ENCODE measurements at places on chromosomes 7 and 10. TPM values are rescaled to one million over a fixed set of nuclear protein-coding genes. Genes with fewer than 3 reads are reported as not detected.

Gene CLDN3
- total RNA-seq = not detected

Gene SLC29A3
- total RNA-seq = 1.1 TPM

DNA sequence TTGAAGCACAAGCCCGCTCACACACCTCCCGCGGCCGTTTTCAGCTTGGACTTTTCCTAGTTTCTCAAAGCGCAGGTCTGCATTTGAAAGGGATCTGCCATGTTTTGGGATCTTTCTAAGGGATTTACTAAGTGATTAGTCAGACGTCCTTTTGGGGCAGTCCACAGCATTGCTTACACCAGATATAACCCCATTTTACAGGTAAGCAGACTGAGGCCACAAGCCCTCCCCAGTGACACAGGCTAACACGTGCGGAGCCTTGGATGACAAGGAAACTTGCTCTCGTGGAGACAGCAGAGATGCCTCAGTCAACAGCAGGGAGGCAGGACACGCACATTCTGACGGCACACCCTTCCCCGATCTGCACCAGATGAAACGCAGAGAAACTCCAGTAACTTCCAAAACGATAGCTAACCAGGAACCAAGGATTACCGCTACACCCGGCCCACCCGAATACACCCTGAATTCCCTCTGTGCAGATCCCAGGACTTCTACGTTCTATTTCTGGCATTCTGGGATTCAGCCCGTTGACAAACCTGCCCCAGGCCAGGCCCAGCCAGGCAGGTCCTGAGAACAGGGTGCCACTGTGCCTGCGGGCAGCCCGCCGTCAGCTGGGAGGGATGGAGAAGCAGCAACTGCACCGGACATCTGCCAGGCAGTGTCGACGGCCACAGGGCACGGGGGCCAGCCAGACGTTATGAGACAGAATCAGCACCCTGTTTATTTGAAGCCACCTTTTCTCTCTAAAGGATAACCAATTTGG, 27.9 kb downstream of the FOXL3 start:
- no peak for DNase-seq

DNA sequence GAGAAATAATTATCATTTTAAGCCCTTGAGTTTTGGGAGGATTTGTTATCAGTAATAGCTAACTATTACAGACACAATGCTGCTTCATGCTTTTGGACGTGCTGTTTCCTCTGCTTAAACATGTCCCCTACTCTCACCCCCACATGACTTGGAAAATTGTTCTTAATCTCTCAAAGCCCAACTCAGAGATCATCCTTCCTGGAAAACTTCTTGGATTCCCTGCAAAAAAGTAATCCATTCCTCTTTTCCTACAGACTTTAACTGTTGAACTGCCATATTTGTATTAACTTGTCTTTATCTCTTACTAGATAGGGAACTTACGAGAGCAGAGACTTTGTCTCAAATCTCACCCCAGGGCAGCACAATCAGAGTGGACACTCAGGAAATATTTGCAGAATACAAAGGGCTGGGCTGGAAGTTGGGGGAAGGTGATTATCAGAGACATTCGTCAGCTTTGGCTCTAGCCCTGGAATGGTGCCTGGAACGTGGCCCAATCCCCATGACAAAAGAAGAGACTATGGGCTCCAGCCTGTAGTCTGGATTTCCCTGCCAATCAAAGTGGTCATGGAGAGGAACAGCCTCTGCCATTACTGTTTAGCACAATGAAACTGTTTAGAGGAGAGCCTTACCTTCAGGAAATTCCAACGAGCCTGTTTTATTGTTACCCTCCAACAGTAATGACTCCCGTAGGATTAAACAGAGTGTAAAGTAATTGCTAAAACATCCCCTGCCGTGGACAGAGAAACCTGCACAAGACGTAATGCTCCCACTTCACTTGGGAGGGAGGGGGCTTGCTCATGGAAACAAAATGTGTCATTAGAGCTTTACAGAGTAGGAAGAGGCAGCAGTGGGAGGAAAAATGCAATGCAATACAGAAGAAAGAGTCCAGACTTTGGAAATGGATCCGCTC, 140.4 kb upstream of the AUTS2 start:
- DNase-seq = no peak

- DNase-seq = no peak
Observed at GRCh38 chr7:96508371-96508770, 186.5 kb upstream of the SLC25A13 start.

DNA sequence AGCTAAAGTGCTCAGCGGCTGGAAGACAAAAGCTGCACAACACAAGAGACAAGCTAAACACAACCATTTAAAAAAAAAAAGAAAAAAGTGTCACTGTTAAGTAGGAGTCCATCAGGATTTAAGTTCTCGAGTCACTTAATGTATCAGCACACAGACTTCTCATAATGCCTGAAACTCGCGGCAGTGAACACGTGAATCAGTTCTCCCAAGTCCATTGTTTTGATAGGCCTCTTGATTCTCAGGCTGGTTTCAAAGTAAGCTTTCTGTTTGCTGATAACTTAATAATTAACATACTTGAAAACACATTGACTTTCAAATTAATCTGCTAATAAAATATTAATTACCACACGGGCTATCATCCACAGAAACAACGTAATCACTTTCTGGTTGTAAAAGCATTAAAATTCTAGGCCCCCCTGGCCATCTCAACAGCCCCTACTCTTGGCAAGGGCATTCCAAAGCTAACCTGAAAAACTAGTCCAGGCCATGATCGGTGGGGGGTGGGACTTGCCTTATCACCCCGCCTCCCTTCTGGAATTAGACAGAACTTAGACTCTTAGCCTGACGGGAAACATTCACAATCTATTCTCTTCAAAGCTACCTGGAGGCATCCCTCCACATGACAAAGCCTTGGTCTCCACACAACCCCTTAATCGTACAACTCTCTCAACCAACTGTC, 129.0 kb downstream of the DIP2C start:
- DNase-seq = no peak

DNA sequence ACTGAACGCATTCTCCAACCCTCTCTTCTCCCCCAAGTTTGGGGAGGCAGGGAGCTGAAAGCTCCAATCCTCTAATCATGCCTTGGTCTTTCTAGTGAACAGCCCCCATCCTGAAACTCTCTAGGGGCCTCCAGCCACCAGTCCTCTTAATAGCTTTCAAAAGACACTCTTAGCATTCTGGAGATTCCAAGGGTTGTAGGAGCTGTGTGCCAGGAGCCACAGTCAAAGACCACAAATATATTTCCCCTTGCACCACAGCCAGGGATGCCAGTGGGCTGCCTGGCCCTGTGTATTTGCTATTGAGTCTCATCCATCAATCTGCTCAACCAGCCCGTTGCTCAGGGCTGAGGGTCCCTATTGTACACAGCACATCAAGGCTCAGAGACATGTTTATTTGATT, 18.5 kb upstream of the MLXIPL start:
- DNase-seq = no peak

GRCh38 chr7:47383696-47384445, 198.0 kb downstream of the TNS3 start:
- no peak for DNase-seq

GRCh38 chr7:77540402-77540822, 3.3 kb downstream of the PTPN12 start:
- no peak for DNase-seq

DNA sequence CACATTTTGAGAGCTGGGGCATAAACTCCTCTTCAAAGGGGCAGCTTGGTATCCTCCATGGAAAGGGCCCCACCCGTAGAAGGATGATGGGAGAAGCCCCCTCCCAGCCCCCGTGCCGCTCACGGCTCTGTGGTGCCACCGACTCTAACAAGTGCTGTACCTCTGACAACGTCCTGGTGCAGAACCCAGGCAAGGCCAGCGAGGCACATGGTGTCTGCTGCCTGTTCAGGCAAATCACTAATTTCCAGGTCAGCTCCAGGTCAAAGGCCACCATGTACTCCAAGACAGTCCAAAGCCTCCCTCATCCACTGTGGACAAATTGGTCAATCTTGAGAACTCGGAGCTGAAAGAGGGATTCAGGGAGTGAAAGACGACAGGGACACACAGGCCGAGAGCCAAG, 11.4 kb upstream of the CNPY1 start:
- no peak for DNase-seq

- DNase-seq = no peak
Observed at GRCh38 chr7:20287317-20287716, 43.4 kb upstream of the ITGB8 start.

Gene COL28A1
- not detected for total RNA-seq

DNA sequence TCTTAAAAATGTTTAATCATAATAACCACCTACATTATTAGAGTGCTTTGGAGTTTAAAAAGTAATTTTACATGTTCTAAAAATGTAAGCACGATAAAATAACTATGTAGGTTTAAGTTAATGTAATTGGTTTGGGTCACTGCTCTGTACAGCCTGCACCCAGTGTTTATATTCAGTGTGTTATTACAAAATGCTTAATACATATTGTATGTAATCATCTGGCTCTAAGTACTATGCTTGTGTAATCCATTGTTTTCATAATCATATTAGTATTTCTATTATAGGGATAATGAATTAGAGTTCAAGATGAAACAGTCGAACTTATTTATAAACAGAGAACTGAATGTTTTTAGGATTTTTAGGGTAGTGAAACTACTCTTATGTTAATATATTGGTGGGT, 13.1 kb downstream of the RPA3 start:
- no peak for DNase-seq

- DNase-seq = no peak
Observed at GRCh38 chr7:72080865-72081510, 331.1 kb downstream of the CALN1 start.

DNA sequence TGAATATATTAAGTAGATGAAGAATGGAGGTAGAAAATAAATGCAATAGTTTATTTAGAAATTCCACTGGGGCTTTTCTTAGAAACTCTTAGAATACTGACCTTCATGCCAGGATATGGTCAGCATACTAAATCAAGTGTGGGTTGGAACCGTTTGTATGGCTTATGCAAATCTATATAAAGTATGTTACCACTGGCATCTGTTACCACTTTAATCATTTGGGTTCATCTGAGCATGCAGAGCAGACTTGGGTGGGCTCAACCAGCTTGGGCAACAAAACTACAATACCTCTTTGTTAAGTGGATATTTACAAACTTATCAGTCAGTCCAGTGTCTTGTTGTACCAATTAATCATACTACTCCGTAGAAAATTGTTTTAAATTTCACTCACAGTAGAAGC, 125.8 kb downstream of the CRPPA start:
- DNase-seq = peak; percentile 48

Gene IFIT1
- total RNA-seq = 1.8 TPM
